Left renal cortex interstitium (tissue), 4 donors: ENCODE measurements at places on chromosomes 5 and 9. TPM values are rescaled to one million over a fixed set of nuclear protein-coding genes. Genes with fewer than 3 reads are reported as not detected.

ADAMTSL2 gene
- polyA plus RNA-seq: 1.5 TPM

GGTA1 gene
- 7.2 TPM for polyA plus RNA-seq

GPBP1 gene
- polyA plus RNA-seq: 162 TPM

RFX3 gene
- polyA plus RNA-seq: 17.4 TPM

SV2C gene
- polyA plus RNA-seq: 0.69 TPM

PCDHGB4 gene
- polyA plus RNA-seq: 5.9 TPM

LCNL1 gene
- polyA plus RNA-seq: 0.41 TPM

IL4 gene
- not detected for polyA plus RNA-seq

MRPS2 gene
- 49.0 TPM for polyA plus RNA-seq

SLC34A1 gene
- polyA plus RNA-seq: 220 TPM

PCYOX1L gene
- polyA plus RNA-seq: 16.6 TPM

GFRA3 gene
- polyA plus RNA-seq: 4.9 TPM

THBS4 gene
- 17.5 TPM for polyA plus RNA-seq

DPYSL3 gene
- polyA plus RNA-seq: 36.0 TPM

KIAA0825 gene
- polyA plus RNA-seq: 4.4 TPM

GRCh38 chr5:31165729-31166128 lies 27.8 kb upstream of the CDH6 start:
- DNase-seq: no peak

DNA sequence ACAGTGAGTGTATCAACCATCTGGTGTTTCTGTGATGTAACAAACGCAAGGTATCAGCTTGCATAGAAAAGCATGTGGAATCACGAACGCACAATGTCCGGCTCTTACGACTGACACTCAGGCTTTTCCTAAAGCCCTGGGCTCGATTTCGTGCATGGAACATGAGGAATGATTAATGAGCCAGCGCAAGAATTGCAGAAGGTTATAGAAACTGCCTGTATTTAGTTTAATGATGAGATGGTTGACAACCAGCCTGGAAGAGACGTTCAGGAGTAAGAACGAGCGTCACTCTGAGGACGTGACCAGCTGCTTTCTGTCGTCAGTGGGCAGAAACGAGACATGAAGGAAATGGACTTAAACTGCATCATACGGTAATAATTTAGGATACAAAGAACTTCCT lies 497.6 kb downstream of the IRX1 start:
- no peak for DNase-seq

DNA sequence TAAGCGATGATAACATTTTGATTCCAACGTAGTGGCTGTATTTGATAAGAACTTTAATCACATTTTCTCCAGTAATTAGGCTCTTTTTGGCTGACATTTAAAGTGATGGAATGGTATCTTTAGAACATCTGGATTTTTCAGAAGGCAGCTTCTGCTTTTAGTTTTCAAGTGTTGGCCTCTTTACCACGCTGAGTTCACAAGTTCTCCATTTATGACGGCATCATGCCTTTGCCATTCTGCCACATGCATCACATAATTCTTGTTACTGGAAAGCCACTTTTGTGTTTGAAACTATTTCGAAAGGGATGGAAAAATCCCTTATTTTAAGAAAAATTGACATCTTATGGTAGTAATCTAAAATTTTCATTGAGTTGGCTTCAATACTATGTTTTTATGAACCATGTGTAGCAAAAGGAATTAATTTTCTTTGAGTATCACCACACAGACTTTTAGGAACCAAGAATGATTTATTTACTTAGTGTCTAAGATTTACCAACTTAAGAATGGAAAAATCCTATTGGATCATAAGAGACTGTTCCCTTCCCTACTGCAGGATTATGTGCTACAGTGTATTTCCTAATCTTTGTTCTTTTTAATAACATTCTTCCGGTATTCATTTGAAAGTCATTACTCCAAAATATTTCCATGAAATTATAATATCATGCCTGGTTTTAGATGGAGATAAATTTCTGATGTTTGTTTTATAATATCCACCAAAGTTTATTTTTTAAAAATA lies 344.2 kb downstream of the ADGRV1 start:
- DNase-seq: no peak

DNA sequence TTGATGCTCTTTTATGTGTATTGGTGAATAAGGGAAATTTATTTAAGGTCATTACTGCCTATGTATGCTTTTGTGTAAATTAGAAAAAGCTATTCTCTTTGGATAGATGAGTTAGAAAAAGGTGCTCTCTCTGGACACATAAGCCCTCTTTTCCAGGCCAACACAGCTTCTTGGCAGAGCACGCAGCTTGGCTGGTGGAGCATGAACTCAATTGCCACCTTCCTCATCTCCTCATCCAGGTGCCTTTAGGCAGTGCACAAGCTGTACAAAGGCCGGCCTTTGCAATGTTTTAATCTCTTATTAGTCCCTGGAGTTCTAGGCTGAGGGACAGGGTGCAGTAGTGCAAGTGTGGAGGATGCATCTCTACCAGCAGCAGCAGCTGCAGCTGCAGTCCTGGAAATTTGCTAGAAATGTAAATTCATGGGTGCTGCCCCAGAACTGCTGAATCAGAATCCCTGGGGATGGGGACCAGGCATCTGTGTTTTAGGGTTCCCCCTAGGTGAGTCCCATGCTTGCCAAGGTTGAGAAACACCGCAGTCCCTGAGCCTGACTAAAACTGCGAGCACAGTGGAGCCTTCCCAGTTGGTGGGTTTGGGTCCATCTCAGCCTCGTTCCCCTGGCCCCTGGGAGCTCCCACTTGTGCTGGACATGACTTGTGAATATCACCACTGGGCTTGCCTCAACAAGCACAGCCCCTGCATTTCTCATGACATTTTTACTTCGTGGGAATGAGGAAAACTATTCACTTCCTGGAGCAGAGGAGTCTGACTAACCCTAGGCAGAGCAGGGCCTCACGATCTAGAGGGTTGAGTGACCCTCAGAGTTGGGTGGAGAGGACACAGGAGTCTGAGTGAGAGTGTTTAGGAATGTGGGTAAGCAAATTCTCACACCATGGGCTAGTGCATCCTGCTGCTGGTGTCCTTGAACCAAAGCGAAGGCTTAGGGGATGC lies 272.3 kb downstream of the ZSWIM6 start:
- no peak for DNase-seq

DNA sequence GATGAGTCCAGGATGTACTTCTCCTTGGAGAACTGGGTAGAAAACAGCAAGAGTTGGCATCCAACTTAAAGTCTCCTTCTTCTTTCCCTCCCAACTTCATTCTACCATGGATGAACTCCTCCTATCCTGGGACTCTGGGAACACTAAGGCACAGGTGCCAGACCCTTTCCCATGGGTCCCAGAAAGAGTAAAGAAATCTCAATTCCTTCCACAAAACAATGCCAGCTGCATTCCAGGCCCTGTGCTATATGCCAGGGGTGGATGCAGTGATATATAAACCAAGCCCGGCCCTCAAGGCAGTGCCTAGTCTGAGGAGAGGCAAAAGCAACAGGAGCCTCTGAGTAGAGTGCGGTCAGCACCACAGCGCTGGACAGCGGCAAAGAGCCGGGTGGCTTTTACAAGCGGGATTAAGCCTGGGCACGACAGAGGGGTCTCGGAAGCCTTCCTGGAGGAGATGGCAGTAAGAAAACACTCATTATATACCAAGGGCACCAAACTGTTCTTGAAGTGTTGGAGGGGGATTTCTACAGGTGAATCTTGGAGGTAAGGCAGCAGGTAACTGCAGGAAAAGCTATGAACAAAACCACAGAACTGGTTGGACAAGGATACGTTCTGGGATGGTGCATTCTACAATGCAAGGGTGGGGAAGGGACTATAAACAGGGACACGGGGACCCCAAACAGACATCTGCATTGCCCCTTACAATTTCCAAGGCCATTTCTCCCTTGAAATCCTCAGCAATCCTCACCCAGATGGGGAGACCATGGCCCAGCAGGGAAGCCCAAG lies 16.4 kb upstream of the TOR2A start:
- no peak for DNase-seq

GRCh38 chr9:4890929-4891328 lies 94.1 kb upstream of the JAK2 start:
- no peak for DNase-seq

- no peak for DNase-seq
These were observed 16.9 kb downstream of the CNTFR start for GRCh38 chr9:34572628-34573027.

DNA sequence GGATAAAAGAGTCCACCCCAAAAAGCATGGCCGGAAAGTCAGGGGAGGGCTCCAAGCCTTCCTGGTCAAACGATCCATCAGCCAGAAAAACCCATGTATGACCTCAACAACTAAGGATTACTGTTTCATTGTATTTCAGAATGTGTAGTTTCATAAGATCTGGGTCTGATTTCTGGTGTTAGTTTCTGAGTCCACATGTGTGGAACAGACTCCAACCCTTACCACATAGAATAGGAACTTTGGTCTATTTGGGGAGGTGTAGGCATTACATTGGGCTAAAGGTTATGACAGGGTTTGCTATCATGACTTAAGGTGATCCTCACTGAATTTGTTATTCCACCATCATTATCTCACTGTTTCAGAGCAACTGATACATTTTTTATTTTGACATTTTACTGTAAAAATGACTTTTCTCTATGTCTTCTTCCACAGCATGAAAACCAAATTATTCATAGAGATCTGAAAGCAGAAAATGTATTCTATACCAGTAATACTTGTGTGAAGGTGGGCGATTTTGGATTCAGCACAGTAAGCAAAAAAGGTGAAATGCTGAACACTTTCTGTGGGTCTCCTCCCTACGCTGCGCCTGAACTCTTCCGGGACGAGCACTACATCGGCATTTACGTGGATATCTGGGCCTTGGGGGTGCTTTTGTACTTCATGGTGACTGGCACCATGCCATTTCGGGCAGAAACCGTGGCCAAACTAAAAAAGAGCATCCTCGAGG lies 33.5 kb downstream of the HMGCS1 start:
- DNase-seq: no peak

DNA sequence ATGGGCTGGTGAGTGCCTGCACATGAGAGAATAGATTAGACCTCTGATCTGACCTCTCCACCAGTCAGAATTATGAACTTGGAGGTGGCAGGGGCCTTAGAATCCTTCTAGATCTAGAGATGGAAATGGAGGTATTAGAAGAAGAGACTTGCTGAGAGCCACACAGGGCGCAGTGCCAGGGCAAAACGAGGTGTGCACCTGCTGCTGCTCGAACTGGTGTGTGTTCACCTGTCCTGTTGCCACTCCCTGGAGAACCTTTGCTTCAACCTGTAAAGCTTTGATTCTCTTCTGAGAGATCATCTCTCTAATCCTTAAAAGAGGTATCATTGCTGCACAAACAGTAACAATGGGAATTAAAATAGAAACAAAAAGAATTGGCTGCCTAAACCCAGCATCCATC lies 24.9 kb downstream of the FRMPD1 start:
- no peak for DNase-seq

- no peak for DNase-seq
These were observed 68.8 kb downstream of the SNX18 start for GRCh38 chr5:54586336-54586735.

DNA sequence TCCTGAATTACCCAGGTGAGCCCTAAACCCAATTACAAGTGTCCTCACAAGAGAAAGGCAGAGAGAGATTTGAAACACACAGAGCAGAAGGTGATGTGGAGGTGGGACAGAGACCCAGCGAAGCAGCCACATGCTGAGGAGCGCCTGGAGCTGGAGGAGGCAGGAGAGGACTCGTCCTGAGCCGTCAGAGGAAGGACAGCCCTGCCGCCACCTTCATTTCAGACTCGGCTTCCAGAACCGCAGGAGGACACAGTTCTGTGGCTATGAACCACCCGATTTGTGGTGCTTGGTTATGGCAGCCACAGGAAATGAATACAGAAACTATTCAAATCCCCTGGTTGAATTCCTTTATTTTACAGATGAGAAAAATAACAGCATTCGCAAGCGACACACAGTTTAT lies 16.4 kb upstream of the FBP1 start:
- DNase-seq: no peak

DNA sequence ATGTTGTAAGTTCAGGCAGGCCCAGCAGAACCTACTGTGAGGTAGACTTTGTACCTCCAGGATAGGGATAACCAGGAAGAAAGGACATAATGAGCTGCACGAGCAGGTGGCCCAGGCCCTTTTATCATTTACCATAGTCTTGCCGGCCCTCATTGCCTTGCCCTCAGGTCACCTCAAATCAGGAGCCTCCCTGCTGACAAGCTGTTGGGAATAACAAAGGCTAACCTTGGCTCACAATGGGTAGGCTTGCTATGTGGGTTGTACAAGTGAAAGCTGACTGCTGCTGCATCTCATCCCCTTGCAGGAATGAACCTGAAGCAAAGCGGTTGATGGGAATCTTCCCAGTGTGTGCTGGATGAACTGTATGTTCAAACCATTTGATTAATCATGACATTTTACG lies 159.5 kb upstream of the ACTBL2 start:
- no peak for DNase-seq

- DNase-seq: no peak
These were observed 15.4 kb downstream of the SERINC5 start for GRCh38 chr5:80240368-80240986.

DNA sequence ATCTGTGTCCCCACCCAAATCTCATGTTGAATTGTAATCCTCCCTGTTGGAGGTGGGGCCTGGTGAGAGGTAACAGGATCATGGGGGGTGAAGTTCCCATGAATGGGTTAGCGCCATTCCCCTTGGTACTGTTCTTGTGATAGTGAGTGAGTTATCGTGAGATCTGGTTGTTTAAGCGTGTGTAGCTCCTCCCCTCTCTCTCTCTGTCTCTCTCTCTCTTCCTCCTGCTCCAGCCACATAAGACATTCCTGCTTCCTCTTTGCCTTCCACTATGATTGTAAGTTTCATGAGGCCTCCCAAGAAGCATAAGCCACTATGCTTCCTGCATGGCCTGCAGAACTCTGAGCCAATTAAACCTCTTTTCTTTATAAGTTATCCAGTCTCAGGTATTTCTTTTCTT lies 28.8 kb downstream of the C5orf15 start:
- no peak for DNase-seq

DNA sequence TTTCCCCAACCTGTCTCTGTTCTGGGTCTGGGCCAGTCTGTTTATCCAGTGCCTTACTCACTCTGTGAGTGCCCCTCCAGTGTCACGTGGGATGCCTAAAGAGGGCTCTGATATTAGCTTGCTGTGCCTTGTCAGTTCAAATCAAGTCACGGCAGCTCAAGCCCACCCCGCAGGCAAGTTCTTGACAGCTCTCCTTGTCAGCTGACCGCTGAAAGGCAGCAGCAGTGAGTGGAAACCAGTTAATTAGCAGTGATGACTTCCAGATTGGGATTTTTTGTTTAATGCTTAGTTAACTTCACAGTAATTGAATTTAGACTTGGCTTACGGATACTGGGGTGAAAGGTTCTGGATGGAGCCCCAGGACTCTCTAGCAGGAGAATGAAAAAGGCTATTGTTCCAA lies 210.1 kb downstream of the PSAT1 start:
- DNase-seq: peak; percentile 1

DNA sequence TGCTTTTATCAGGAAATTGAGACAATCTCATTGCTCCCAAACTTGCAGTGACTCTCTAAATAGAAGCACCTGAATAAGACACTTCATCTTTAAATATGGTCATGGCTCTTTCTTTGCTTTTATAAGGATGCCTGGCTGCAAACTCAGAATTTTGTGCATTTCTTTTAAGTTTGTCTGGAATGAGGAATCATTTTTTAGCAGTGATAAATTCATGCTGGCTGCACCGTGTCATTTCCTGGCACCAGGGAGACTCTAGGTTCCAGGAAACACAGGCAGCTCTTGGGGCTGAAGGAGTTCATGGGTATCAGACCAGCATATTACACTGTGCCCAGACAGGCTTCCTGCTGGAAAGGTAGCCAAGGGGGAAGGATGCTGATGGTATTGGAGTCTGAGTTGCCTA lies 109.9 kb downstream of the NUDT12 start:
- no peak for DNase-seq

GRCh38 chr9:131791542-131792254 lies 51.8 kb upstream of the RAPGEF1 start:
- DNase-seq: no peak

- DNase-seq: no peak
These were observed 349.2 kb upstream of the KLF4 start for GRCh38 chr9:107838766-107839165.
